RPMI7951 (cell line): ENCODE measurements at places on chromosomes 5 and 9.

DNA sequence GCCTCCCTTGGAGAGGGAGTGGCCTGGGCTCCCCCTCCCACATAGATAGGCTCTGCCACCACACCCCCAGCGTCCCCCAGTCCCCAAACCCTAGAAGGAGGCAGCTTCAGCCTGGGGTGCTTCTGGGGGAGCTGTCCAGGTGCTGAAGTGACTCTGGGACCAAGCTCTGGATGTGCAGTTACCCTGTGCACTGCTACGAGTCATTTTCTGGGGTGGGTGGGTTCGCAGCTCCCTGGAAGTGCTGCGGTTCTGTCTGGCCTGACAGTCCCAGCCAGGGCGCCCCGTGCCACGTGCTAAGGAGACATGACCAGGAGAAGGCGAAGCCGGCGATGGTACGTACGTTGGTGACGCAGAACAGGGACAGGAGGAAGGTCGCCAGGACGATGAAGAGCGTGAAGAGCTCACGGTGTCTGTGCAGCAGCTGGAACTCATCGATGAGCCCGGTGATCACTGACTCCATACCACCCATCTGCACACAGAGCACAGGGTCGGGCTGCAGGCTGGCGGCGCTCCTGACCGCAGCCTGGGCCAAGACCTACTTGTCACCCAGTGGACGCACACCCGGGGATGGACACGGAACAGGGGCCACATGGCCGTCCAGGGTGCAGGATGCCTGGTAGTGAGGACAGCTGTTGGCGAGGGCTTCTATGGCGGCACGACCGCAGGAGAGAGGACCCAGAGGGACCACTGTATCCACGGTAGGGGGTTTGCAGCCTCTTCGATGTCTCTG is 35.7 kb downstream of the SLC6A3 start:
- peak; percentile 15 for DNase-seq

DNA sequence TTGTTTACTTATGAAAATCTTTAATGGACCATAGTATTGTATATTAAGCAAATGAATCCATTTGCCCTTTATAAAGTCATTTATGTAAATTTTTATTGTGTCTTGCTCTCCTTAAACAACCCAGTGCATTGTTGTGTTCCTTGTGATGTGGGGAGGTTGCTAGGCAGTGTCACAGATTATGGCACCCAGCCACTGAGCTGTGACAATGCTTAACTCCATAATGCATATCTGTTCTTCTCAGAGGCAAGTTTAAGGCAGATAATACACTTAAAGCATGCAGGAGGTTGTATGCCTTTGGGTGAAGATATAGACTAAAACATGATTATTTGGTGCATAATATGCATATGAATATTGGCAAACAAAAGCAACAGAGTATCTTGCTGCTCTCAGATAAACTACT is 269.6 kb upstream of the RIOK2 start:
- no peak for DNase-seq

DNA sequence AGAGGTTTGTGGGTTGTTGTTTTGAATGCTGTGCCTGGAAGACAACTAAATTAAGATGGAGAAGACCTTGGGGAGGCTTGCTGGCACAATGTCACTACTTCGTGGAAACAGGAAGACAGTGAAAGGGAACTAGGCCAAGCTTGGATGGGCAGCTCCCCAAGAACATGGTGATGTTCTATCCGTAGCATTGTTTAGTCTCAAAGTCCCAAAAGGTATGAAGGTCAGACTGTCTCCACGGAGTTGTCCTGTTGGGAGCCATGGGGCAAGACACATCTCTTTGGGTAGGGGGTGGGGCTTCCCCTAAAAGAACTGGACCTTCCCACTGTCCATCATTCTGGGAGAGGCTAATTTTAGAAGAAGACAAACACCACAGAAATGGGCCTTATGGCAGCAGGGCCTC is 140.5 kb downstream of the ENTREP1 start:
- no peak for DNase-seq

DNA sequence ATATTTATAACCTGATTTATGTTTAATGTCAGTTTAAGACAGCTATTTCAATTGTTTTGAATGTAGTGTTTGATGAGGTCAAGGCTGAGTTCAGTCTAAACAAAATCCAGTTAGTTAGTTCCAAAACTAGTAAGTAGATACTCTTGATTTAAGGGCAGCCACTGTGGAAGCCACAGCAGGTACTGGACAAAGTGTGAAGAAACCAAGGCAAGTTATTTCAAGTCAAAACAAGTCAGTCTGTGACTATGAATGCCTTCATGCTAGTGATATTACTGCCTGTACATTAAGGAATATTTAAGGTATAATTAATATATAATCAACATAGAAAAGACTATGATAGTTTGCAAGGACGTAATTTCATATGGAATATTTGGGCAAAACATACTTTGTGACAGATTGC is 362.3 kb downstream of the DMRTA1 start:
- DNase-seq = no peak

DNA sequence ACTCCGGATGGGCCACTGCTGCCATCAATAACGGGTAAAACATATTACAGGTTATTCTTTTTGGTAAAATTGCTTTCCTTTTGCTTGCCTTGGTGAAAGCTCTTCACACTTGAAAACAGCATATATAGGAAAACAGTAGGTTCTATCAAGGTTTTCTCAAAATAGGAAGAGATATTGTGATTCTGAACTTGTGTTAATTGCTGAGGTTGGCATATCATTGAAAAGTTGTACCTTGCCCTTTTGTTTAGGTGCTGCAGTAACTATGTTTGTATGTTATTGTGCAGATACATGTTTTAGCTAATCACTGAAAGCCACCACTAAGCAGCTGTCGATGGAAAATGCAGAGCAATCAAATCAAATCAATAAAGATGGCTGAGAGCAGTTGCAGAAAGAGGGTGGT is 78.0 kb upstream of the C6 start:
- no peak for DNase-seq

DNA sequence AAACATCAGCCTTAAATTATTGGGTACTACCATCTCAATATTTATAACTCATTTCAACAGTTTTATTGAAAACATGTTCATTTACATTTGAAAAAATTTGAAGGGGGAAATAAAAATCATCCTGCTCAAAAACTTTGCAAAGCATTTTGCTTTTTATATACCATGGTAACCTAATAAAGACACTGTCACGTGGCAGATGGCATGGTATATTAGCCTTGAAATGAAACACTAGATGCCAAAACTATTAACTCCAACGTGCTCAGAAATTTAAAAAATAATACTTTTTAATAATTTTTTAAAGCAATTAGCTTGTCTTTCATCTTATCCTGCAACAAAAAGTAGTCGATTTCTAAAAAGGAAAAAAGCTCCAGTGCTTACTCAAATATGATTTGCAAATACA is 88.6 kb upstream of the NFIB start:
- DNase-seq = no peak

- peak; percentile 47 for DNase-seq
Measured at GRCh38 chr5:115096034-115096769, 73.5 kb downstream of the TRIM36 start.

GRCh38 chr5:43367909-43368669 is 44.1 kb downstream of the CCL28 start:
- DNase-seq = peak; percentile 9

GRCh38 chr9:83327323-83327722 is 210.9 kb downstream of the FRMD3 start:
- DNase-seq = no peak

GRCh38 chr9:2419347-2419746 is 202.2 kb upstream of the VLDLR start:
- DNase-seq = no peak

DNA sequence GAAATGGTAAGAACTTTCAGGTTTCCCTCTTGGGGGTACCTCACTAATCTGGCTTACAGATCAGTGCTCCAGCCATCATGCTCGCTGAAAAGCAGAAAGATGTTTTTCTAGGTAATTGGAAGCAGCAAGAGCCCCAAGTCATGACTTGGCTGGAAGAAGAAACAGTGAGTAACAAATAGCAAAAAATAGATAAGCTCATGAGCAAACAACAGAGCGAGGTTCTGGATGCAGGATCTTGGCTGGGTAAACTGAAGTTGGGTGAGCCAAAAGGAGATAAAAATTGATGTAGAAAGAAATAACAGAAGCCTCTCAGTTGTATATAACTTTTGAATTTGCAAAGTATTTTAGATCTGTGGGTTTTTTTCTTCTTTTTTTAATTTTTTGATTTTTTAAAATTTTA is 110.1 kb downstream of the INSYN2B start:
- no peak for DNase-seq

- DNase-seq = no peak
Measured at GRCh38 chr5:67006500-67006848, 190.1 kb downstream of the CD180 start.

GRCh38 chr9:87280421-87280820 is 217.2 kb upstream of the DAPK1 start:
- DNase-seq = peak; percentile 79

DNA sequence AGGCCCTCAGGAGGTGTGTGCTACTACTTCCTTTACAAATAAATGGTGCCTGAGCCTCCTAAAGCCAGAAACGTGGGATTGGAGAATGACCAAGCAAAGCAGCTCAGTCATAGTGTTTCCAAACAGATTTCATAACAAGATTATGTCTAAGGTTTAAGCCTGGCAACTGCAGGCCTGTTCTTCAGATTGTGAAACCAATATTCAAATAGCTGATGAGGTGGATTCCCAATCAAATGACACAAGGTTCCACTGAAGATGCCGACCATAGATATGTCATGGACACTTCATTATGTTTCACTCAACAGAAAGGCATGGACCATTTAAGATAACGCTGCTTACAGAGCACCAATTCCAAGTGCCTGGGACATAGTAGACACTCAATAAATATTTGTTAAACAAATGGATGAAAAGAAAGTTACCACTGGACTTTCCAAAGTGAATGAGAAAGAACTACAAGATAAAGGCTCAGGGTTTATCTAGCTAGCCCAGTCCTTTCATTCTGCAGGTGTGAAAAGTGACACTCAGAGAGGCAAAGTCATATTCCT is 189.5 kb downstream of the ACTL7B start:
- DNase-seq = no peak

DNA sequence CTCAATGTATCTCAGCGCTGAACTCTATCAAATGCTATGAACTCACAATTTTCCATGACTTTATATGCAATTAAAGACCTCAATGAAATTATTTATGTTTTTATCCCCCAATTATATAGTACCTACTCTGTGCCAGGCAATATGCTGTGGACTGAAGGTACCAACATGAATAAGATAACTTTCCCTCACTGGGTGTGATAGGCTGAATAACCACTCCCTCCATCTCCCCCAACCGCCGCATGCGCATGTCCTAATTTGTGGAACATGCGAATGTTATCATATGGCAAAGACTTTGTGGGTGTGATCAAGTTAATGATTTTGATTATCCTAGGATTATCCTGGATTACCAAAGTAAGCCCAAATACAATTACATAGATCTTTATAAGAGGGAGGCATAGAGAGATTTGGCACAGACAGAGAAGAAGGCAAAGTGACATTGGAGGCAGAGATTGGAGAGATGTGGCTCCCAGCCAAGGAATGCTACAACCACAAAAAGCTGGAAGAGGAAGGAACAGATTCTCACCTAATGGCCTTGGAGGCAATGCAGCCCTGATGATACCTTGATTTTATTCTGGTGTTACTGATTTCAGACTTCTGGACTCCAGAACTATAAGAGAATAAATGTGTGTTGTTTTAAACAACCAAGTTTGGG is 149.1 kb upstream of the VCAN start:
- peak; percentile 51 for DNase-seq

DNA sequence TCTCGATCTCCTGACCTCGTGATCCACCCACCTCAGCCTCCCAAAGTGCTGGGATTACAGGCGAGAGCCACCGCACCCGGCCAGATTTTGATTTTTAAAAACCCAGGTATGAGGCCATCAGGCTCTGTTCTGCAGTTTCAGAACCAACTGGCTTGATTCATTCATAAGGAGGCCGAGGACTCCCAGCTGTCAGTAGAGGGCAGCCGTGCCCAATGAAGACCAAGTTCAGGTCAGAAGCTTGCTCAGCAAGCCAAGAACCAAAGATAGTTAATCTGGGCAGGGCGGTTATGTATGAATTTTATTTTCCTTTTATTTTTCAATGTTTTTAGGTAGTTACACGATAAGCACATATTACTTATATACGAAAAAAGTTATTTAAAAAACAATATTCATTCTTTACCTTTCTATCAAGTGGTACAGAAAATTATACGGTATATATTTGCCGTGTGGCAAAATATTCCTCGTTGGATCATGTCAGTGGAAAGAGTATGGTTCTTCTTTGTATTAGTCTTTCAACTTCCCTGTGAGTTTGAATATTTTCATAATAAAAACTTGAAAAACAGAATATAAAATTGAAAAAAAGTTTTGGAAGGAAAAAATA is 18.0 kb downstream of the MGAT1 start:
- DNase-seq = peak; percentile 68

GRCh38 chr5:168676501-168676900 is 97.3 kb upstream of the PANK3 start:
- DNase-seq = no peak

DNA sequence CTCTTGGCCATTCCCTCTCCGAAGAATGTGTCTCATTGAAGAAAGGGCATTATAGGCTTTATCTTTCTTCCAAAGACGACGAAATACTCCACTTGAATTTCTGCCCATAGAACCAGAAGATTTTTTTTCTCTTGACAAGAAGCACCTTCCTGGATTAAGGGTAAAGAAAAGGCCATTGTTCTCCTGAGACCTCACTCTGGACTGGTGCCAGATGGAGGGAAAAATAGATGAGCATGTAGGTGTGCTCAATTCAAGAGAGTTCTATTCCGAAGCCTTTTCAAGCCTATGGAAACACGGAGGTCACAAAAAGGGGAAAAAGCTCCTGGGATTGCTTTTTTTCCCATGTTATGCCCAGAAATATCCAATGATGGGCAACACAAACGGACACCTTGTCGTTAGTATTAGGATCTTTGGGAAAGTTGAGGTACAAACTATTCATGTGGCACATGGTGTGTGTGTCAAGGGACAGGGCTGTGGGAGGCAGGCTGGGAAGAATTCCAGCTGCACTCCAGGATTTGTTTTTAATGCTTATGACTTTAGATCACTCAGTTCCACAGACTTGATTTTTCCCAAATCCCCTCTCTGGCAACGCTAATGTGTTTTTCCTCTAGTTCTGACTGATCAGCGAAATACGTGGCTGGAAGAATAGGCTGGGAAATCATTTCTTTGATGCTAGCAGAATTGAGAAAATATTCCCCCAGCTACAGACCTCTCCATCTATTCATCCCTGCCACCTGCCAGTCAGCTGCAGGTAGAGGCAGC is 89.9 kb downstream of the SIL1 start:
- no peak for DNase-seq

- no peak for DNase-seq
Measured at GRCh38 chr5:73764996-73765395, 139.0 kb downstream of the ARHGEF28 start.

GRCh38 chr5:56692359-56693219 is 122.8 kb upstream of the MAP3K1 start:
- DNase-seq = no peak

GRCh38 chr5:174376056-174376455 is 330.6 kb downstream of the NSG2 start:
- peak; percentile 59 for DNase-seq
